H1 (cell line): ENCODE measurements at places on chromosomes 3 and 15. TPM values are rescaled to one million over a fixed set of nuclear protein-coding genes. Genes with fewer than 3 reads are reported as not detected.
A peak's percentile ranks its signal among the peaks of the same experiment; 100 is the strongest.

SLC22A13 gene
- polyA plus RNA-seq = 0.05 and 0.06 TPM in 2 replicates

DNA sequence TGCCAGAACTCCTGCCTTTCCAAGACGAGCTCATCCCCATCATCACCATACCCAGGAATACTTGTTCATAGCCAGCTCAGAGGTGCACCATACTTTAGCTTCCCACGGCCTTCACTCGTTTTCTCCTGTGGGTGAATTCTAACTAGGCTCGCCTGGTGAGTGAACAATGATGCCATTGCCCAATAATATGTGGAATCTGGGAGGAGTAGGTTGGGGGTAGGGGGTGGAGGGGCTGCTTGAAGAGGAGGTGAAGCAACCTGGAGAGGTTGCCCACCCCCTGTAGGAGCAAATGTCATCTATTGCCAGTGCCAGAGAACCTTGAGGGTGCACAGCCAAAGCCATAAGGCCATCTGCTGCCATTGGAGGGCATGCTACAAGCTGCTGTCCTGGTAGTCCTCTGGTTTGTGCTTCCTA lies 592 bp upstream of the ZNF445 start:
- H3K4me3 ChIP-seq = peak overlapping the region; percentile 70; the same call in 1 of the 2 replicates
- no peak for DNase-seq
- H3K27ac ChIP-seq = no peak overlapping the region
- no peaks in the 10 kb centered on the region for H3K36me3 ChIP-seq
- no peaks in the 10 kb centered on the region; the same call in 1 of the 2 replicates for H3K27me3 ChIP-seq

- H3K4me3 ChIP-seq = no peak overlapping the region
- H3K4me1 ChIP-seq = no peaks in the 10 kb centered on the region
- no peak overlapping the region for H3K27ac ChIP-seq
- no peaks in the 10 kb centered on the region for H3K36me3 ChIP-seq
- no peaks in the 10 kb centered on the region for H3K27me3 ChIP-seq
- no peak for DNase-seq
Measured at GRCh38 chr15:42012241-42012640, 8.6 kb downstream of the PLA2G4E start.

GRCh38 chr15:67841513-67841762 lies 1.6 kb upstream of the RNU6-1 start:
- peaks cover 31% of the 10 kb centered on the region for H3K27me3 ChIP-seq
- H3K4me3 ChIP-seq = no peak overlapping the region; the same call in 1 of the 2 replicates

DNA sequence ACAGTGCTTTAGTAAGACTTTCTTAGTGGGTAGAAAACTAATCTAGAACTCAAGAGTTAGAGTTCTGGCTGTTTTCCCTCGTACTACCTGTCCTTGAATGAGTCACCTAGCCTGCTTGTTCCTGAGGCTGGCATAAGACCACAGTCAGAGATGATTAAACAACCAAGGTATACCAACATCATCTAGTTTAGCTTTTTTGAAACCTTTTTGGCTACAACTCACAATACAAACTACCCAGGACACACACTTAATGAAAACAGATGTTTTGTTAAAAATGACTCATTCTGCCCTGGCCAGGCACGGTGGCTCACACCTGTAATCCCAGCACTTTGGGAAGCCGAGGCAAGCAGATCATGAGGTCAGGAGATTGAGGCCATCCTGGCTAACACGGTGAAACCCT lies 4.6 kb downstream of the MCCC1 start:
- H3K27ac ChIP-seq = no peak overlapping the region
- H3K4me3 ChIP-seq = no peak overlapping the region
- no peaks in the 10 kb centered on the region for H3K27me3 ChIP-seq

DNA sequence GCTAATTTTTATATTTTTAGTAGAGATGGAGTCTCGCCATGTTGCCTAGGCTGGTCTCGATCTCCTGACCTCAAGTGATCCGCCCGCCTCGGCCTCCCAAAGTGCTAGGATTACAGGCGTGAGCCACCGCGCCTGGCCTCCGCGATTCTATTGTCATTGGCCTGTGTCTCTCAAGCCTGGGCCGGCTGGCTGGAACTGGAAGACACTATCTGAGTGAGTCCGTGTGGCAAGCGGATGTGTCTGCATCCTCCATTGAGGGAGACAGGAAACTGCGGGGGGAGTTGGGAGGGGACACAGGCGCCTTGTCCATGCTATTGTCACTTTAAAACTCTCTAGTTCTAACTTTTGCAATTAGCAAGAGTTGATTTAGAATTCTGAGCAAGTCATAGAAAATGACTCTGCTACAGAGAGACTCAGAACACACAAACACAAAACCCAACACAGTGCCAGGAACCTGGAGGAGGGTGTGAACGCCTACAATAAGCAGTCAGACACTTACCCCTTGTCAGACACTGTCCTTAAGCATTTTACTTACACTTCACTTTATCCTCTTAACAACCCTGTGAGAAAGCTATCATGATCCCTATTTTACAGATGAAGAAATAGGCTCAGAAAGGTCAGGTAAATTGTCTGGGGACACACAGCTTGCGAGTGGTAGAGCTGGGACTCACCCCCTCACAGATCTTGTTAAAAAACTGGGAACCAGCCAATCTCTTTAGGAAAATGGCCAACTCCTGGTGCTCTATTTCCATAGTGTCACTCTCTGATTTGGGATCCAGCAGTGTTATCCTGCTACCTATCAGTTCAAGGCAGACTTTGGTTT lies 38.7 kb downstream of the ANP32A start:
- H3K27me3 ChIP-seq = no peaks in the 10 kb centered on the region
- peaks cover 3% of the 10 kb centered on the region for H3K4me1 ChIP-seq
- DNase-seq = no peak
- peaks cover 75% of the 10 kb centered on the region for H3K36me3 ChIP-seq

DNA sequence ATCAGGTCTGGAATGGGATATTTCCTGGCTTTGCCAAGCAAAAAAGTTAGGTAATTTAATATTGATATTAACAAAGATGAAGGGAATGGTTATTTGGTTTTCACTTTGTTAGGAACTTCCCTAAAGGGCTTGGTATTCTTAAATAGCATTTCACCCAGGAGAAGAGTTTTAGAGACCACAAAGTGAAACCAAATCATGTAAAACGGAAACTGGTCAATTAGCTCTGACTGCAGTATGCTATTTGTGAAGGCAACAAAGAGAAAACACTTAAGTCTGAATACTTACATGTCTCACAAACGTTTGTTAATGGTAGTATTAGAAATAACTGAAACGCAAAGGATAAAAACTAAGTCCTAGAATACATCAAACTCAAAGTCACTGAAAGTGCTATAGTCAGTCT lies 32.4 kb upstream of the SETMAR start:
- H3K4me1 ChIP-seq = no peaks in the 10 kb centered on the region; the same call in 1 of the 2 replicates
- H3K27ac ChIP-seq = no peak overlapping the region
- H3K36me3 ChIP-seq = no peaks in the 10 kb centered on the region
- no peaks in the 10 kb centered on the region for H3K27me3 ChIP-seq
- no peak for DNase-seq

CAND2 gene
- polyA plus RNA-seq = 8.7 and 12.0 TPM in 2 replicates

DNA sequence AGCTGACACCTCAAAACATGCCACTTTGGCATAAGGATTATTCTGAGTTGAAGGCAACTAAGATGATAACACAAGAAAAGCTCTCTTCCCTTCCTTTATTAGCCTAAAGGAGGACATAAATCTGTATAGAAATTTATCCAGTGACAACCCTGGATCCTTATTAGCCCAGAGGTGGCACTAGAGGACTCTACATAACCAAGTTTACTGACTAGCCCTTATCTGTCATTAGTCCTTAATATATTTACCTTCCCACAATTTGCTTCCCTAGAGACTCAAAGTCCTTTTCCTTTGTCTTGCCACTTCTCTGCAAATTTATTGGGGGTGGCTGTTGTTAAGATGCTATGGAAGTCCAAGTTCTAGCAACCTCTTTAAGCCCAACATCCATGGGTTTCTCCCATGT lies 26.7 kb downstream of the CEP70 start:
- no peaks in the 10 kb centered on the region for H3K4me1 ChIP-seq
- H3K4me3 ChIP-seq = no peak overlapping the region
- DNase-seq = no peak
- no peaks in the 10 kb centered on the region for H3K36me3 ChIP-seq

GRCh38 chr15:57571725-57572124 lies 20.0 kb upstream of the MYZAP start:
- H3K27ac ChIP-seq = no peak overlapping the region
- no peak for DNase-seq
- H3K27me3 ChIP-seq = no peaks in the 10 kb centered on the region

GRCh38 chr3:101780661-101781060 lies 1.6 kb downstream of the NXPE3 start:
- peaks cover 6% of the 10 kb centered on the region for H3K4me1 ChIP-seq
- peaks cover 7% of the 10 kb centered on the region for H3K27me3 ChIP-seq
- no peak overlapping the region for H3K27ac ChIP-seq

COL6A6 gene
- polyA plus RNA-seq = 0.02 TPM in 2 replicates

- no peak overlapping the region for H3K4me3 ChIP-seq
- no peaks in the 10 kb centered on the region for H3K27me3 ChIP-seq
- H3K36me3 ChIP-seq = no peaks in the 10 kb centered on the region
- no peak overlapping the region for H3K27ac ChIP-seq
- DNase-seq = no peak
- no peaks in the 10 kb centered on the region for H3K4me1 ChIP-seq
Measured at GRCh38 chr3:95613993-95614392, 1200.4 kb upstream of the EPHA6 start.

RASGRP1 gene
- 1.0 and 1.1 TPM in 2 replicates for polyA plus RNA-seq

DZIP3 gene
- polyA plus RNA-seq = 6.5 and 10.4 TPM in 2 replicates

DNA sequence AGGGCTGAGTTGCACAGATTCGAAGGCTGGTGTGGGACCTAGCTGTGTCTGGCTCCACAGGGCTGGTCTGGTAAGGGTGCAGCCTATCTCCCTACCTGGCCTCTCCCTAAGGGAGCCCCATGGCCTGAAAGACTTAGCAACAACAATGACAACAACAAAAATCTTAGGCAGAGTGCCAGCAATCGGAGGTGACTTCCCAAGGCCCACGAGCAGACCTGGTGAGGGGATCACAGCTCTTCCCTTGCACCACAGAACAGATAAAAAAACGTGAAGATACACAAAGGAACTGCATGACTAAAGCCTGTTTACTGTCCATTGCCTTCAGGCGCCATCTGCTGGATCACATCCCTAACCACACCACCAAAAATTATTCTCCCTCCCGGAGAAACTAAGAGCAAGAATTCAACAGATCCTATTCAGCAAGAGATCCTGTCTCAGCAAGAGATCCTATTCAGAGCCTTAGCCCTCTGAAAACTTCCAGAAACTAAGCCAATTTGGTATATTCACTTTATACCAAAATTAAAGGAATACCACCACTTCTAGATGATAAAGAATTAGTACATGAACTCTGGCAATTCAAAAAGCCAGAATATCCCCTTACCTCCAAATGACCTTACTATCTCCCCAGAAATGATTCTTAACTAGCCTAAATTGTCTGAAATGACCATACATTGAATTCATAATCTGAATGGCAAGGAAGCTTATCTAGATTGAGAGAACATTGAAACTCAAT lies 24.1 kb upstream of the OR5K4 start:
- H3K27me3 ChIP-seq = no peaks in the 10 kb centered on the region
- 0 out of 2 replicates have a peak overlapping the region, but pooled peaks have one; percentile 48 for H3K27ac ChIP-seq
- no peak overlapping the region for H3K4me3 ChIP-seq
- H3K4me1 ChIP-seq = peaks cover 24% of the 10 kb centered on the region
- no peaks in the 10 kb centered on the region for H3K36me3 ChIP-seq

- H3K27ac ChIP-seq = no peak overlapping the region
- no peaks in the 10 kb centered on the region for H3K4me1 ChIP-seq
- H3K4me3 ChIP-seq = no peak overlapping the region
- H3K27me3 ChIP-seq = no peaks in the 10 kb centered on the region
Measured at GRCh38 chr15:27671819-27672437, 427.2 kb downstream of the OCA2 start.

CLN6 gene
- 137 and 140 TPM in 2 replicates for polyA plus RNA-seq

- no peak overlapping the region for H3K27ac ChIP-seq
- no peaks in the 10 kb centered on the region for H3K36me3 ChIP-seq
- DNase-seq = no peak
- peaks cover 11% of the 10 kb centered on the region for H3K4me1 ChIP-seq
- no peak overlapping the region for H3K4me3 ChIP-seq
Measured at GRCh38 chr3:66938338-66938963, 59.7 kb upstream of the KBTBD8 start.
